NCI-H510A (cell line): ENCODE measurements at places on chromosomes 4 and X.

DNA sequence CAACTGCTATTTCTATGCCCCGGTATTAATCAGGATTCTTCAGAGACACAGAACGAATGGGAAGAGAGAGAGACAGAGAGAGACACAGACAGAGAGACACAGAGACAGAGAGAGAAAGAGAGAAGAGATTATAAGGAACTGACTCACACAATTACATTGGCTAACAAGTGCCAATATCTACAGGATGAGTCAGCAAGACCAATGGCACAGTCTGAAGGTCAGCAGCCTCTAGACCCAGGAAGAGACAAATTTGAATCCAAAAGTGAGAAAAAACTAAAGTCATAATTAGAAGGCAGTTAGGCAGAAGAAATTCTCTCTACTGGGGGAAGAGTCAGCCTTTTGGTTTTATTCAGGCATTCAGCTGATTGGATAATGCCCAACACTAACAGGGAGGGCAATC is 187.3 kb downstream of the MAB21L2 start:
- DNase-seq = no peak

DNA sequence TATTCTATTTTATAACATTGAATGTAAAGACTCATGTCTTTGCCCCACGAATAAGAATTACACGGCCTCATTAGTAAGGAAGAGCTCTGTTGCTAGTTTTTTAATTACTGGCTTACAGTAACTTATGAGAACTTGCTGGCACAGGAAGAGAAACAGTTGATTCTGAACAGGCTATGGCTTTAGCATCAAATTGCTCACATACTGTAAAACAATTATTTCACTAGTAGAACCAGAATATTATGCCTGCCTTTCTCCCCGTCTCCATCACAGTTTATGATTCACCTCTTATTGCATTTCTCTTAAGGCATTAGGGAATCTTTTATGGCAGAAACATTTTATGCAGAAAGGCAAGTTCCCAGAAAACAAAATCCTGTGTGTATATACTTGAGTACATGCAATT is 126.1 kb downstream of the SPRY1 start:
- no peak for DNase-seq

- DNase-seq = no peak
These were observed 170.0 kb upstream of the RPL34 start for GRCh38 chr4:108450236-108450898.

- DNase-seq = no peak
These were observed 96.2 kb upstream of the CCSER1 start for GRCh38 chr4:90030953-90031352.

DNA sequence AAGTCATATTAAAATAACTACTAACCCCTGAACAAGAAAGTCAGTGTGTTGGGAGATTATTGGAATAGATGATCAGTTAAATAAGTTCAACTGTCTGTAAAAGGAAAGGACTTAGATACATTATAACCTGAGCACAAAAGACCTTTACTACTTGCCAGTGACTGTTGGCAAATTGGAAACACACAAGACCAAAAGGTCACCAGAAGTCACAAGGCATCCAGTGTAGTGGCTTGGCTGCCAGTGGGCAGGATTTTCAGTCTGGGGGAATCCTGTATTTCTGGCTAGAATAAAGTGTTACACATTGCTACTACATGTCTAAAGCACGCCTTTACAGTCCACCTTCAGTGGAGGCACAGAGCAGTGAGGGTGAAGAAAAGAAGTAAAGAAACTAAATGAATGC is 108.3 kb upstream of the AR start:
- DNase-seq = no peak

DNA sequence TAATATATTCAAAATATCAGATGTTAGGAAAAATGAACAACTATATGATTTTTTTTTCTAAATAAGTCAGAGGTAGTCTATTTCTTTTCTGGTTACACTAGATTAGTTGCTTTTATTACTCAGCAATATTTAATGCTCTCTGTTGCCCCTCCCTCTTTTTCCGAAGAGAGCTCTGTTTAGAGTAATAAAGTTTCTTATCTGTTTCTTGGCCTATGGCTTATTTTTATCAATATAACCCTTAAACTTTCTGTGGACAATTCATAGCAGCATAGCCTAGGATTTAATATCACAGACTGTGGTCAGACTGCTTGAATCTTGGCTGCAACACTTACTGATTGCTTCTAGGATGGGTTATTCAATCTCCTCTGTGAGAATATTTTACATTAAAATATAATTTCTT is 2315.4 kb upstream of the AGA start:
- DNase-seq = no peak

- no peak for DNase-seq
These were observed 72.0 kb downstream of the TMEM144 start for GRCh38 chr4:158282252-158282651.

DNA sequence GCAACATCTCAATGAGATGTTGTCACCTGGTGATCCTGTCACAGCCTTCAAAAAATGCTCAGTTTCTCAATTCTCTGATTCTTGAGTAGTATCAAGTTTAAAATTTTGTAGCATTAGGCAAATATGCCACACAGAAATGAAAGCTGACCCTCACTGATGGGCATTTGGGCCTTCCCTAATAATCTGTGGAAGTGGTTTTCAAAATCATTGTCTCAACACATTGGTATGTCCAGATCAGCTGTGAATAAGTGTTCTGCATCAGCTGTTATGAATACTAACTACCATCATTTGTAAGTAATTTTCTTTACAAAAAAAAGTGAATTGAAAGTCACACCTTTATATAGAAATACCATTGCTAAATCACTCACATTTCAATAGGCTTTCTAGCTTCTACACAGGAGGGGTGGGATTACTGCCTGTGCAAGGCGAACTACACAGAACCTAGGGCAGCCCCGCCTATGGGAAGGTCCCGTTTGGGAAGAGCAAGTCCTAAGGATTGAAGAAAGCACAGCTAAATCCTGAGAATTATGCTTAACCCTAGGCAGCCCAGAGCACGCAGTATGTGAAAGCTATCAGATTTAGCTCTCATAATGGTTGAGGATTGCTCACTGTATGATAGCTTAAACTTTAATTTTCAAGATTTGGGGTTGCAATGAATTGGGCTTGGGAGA is 73.4 kb downstream of the GPC3 start:
- DNase-seq = no peak

GRCh38 chr4:12211636-12212035 is 782.9 kb upstream of the HS3ST1 start:
- DNase-seq = no peak

GRCh38 chr4:78484574-78484973 is 67.0 kb upstream of the ANXA3 start:
- no peak for DNase-seq

- DNase-seq = no peak
These were observed 10.6 kb downstream of the IL15 start for GRCh38 chr4:141646969-141647368.

DNA sequence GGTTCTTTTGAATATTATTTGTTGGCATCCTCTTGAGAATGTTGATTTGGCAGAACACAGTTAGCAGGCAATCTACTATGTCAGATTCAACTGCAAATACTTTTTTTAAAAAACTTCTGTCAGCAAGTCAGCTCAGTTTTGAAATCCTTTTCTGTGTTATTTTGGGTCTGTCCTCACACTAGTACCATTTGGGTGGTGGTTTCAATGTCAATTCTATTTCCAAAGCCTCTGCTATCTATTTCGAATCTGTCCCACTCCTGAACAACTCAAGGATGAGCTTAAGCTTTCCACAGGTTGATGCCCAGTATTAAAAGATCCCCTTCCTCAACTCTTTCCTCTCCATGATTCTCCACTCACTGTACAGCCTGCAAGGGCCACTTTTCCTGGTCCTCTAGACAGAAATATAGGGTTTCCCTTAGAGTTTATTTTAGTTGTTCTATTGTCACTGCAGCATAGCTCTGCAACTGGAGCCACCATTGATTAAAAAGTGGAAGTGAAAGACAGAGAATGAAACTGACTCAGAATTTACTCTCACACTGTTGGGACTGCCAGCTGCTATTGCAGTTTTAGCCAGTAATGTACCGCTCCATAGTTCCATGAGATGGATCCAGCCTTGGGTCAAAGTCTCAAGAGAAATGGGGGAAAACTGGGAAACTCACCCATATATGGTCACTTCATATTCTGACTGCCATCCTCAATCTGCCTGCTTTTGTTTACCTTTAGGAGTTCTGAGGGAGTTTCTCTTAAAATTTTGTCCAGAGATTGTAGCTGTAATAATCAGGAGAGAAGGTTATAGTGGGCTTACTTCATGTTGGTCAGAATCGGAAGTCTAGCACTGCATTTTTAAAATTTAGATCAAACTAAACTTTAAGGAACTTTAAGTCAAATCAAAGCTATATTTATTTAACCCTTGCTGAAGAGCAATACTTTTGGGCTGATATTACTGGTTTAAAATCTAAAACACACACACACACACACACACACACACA is 14.6 kb downstream of the HDX start:
- DNase-seq = no peak

GRCh38 chr4:101649790-101650515 is 140.6 kb upstream of the BANK1 start:
- DNase-seq = no peak

DNA sequence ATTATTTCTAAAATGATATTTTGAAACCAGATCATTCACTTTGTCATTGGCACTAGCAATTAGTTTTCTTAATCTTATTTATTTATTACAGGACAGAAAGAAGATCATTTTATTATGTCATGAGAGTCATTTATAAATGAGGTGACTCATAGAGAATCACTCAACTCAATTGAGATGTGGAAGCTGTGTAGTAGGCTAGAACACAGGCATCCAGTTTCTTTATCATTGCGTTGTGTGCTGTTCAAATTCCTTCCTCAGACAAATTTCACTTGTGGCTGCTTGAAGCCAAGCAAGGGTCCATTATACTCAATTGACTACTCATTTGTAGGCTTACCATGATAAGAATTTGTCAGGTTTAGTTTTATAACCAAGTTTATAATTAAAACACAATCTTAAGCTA is 87.6 kb downstream of the MRPL1 start:
- no peak for DNase-seq

GRCh38 chr4:187617113-187617512 is 378.5 kb upstream of the ZFP42 start:
- DNase-seq = no peak

GRCh38 chr4:107740950-107741701 is 21.1 kb upstream of the PAPSS1 start:
- no peak for DNase-seq

- no peak for DNase-seq
These were observed 78.0 kb downstream of the NSUN7 start for GRCh38 chr4:40827758-40828157.

DNA sequence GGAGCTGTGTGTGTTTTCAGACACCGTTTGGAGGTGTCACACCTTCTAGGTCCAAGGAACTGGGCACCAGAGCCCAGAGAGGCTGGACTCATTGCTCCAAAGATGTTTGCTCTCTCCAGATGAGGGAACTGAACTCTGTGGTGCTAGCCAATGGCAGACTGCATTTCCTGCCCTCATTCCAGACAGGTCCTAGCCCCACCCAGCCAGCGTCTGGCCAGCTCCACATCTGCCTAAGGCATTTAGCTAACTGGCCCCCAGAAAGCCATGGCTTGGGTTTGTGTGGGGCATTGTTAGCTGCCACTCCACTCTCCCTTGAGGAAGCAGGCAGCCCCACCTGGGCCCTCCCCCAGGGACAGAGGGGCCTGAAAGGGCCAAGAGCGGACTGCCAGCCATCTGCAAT is 11.4 kb downstream of the FGD1 start:
- no peak for DNase-seq

DNA sequence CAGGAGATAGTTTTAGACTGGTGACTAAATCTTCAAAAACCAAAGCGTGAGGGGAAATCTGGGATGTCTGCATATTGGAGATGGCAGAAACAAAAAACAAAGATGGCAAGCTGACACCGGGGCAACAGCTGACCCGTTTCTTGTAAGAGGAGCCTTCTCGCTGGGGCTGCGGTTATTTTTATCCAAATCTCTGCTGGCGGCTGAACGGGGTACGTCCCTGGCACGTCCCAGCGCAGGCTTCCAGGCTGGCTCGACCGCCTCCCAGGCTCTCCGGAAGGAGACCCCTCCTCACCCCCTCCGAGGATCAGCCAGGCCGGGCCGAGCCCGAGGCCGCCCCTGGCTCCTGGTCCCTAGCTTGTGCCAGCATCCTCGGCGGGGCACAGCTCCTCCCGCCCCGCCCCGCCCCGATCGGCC is 403 bp downstream of the SGCB start:
- peak; percentile 46 for DNase-seq

DNA sequence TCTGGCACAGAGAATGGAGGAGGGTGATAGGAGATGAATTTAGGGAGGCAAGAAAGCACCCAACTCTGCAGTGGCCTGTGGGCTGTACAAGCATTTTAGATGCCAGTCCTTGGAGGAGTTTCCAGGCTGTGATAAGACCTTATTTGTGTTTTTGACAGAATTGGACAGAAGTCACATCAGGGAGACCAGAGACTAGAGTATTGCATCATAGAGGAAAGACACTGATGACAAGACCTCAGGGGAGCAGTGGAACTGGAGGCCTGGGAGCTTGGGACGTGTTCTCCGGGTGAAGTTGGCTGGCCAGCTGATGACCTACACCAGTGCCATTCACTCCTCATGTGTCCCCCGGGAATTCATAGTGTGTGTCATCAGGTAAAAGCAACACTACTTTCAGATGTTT is 284.0 kb upstream of the ZFP42 start:
- DNase-seq = no peak

DNA sequence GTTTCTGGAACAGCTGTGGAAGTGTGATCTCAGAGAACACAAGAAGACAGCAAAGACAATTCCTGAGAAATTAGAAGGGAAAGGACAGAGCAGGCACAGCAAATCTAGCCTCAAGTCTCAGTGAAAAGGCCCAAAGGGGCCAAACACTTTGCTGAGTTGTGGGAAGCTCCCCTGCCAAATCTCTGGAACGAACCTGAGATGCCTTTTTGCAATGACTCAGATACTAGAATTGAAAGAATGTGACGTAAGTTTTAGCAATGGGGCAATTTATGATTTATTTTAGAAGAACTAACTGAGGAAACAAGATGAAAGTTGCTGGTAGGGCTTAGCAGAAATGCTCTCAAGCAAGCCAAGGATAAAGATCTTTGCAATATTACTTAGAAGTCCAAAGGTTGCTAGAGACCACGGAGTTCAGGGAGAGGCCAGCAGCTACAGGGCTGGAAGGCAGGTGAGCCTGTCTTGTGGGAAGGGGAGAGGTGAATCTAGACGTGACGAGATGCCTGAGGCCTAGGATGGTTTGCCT is 92.8 kb downstream of the AMELX start:
- no peak for DNase-seq

DNA sequence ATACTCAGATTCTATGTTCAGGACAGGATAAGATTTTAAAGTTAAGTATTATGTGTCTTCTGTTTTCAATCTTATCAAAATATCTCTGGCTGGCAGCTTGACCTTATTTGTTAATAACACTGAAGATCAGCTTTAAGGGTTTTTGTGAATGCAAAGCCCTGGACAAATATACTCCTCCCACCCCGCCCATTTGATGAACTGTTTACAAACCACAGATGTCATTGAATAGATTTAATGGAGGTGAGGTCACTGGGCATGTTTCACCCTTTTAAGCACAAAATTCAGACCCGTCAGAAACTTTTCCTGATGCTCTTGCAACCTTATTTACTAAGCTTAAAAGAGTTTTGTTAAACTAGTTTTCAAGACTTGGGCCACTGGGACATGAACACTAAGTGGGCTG is 10.1 kb upstream of the CXCL8 start:
- peak; percentile 50 for DNase-seq

- peak; percentile 5 for DNase-seq
These were observed 1080.9 kb downstream of the FAT4 start for GRCh38 chr4:126395664-126396063.

GRCh38 chr4:25178838-25179261 is 18.6 kb upstream of the SEPSECS start:
- DNase-seq = no peak

GRCh38 chr4:73222466-73223257 is 35.9 kb downstream of the ANKRD17 start:
- peak; percentile 79 for DNase-seq

- DNase-seq = no peak
These were observed 12.7 kb downstream of the IL1RAPL1 start for GRCh38 chrX:28599957-28600356.
